Fibroblast of lung (primary cell): ENCODE measurements at places on chromosomes 5 and 9. TPM values are rescaled to one million over a fixed set of nuclear protein-coding genes. Genes with fewer than 3 reads are reported as not detected.

The WDR38 gene
- total RNA-seq, result not detected in 2 replicates

The PCDHGB5 gene
- 17.5 and 21.5 TPM in 2 replicates for total RNA-seq

The C9 gene
- total RNA-seq, result under 0.01 and 0.33 TPM in 2 replicates

The PTGR1 gene
- 74.2 and 126 TPM in 2 replicates for total RNA-seq

The AQP3 gene
- total RNA-seq, result 9.0 and 16.2 TPM in 2 replicates

The GNA14 gene
- total RNA-seq, result 0.26 and 0.50 TPM in 2 replicates

The BTNL3 gene
- total RNA-seq, result not detected in 2 replicates

The WNK2 gene
- total RNA-seq, result under 0.01 TPM in 1 of 2 replicates, not detected in the other

The SPINK4 gene
- not detected in 2 replicates for total RNA-seq

The LRRC19 gene
- not detected in 2 replicates for total RNA-seq

The LRRC14B gene
- not detected in 2 replicates for total RNA-seq

The NEUROG1 gene
- not detected in 2 replicates for total RNA-seq

The AK8 gene
- total RNA-seq, result 0.17 and 0.26 TPM in 2 replicates

DNA sequence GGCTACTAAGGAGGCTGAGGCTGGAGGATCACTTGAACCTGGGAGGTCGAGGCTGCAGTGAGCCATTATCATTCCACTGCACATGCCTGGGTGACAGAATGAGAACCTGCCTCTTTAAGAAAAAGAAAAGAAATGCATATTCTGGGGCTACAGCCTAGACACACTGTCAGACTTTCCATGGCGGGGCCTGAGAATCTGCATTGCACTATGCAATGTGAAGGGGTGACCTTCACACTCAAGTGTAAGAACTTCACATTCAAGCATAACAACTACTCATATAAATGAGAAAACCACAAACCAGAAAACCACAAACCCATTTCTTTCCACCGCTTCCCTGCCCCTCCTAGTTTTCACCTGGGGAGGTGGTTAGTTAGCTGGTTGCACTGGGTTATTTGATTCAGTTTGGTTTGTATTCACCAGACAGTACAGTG lies 18.0 kb upstream of the FBP2 start:
- no peaks in the 10 kb centered on the region for H3K4me1 ChIP-seq
- H3K27me3 ChIP-seq, result peaks cover 10% of the 10 kb centered on the region
- H3K36me3 ChIP-seq, result no peaks in the 10 kb centered on the region
- DNase-seq, result no peak

- no peaks in the 10 kb centered on the region for H3K4me1 ChIP-seq
- DNase-seq, result no peak
- H3K27ac ChIP-seq, result no peak overlapping the region
- H3K36me3 ChIP-seq, result no peaks in the 10 kb centered on the region
- no peak overlapping the region for H3K4me3 ChIP-seq
Observed at GRCh38 chr5:42813533-42813932, 1.8 kb upstream of the SELENOP start.

GRCh38 chr9:89508951-89509615 lies 11.2 kb upstream of the SEMA4D start:
- no peaks in the 10 kb centered on the region for H3K27me3 ChIP-seq
- no peak for DNase-seq
- no peak overlapping the region for H3K4me3 ChIP-seq
- H3K27ac ChIP-seq, result no peak overlapping the region
- H3K36me3 ChIP-seq, result no peaks in the 10 kb centered on the region

DNA sequence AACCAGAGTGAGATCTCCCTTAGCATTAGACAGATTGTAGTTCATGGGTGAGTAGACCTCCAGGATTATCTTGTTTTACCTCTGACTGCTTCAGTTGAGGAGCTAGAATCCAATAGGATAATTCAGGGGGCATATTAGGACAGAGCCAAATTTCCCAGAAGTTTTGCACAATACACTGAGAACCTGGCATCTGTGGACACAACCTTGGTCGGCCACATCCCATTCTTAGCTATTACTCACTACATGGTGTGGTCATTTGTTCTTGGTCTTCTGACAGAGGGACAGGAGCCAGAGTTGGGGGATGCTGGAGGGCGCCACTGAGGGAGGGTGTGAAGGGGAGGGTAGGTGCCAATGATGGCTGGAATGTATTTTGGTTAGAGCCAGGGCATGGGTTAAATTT lies 66.6 kb downstream of the NPR3 start:
- H3K4me3 ChIP-seq, result no peak overlapping the region
- no peaks in the 10 kb centered on the region for H3K27me3 ChIP-seq
- H3K27ac ChIP-seq, result no peak overlapping the region
- no peaks in the 10 kb centered on the region for H3K36me3 ChIP-seq
- peak; percentile 53 for DNase-seq

DNA sequence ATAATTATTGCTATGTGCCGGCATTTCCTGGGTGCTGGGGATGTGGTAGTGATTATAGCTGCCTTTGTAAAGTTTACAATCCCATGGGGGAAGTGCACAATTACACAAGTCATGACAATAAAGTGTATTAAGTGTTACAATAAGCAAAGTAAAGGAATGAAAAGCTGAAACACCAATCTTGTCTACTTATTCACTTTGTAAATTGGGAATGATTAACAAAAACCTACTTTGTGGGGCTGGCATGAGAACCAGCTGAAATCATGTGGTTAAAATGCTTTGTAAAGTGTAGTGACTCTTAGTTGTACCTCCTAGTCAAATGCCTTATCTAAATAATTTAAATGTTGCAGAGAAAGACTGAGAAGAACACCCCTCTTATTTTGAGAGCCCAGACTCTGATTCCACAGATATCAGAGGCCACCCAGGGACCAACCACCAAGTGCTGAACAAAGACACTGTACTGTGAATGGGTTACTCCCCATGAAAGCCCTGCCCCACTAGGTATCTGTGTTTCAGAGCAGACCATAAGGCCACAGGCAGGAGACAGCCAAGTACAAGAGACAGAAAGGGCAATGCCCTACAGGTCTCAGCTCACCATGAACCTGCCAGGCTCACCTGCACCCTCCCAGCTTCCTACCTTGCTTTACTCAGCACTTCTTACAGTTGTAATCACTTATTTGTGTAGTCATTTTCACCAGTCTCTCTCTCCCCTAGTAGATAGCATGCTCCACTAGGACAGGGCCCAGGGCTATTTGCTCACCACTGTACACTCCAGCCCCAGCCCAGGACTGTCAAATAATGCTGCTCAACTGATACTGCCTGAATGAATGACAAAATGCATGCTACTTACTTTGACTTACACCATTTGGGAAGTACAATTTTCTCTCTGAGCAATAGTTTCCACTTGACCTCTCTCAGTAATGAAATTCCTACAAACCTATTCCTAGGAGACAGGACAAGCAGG lies 101.6 kb upstream of the APC start:
- no peak overlapping the region for H3K27ac ChIP-seq
- H3K4me1 ChIP-seq, result no peaks in the 10 kb centered on the region
- H3K27me3 ChIP-seq, result no peaks in the 10 kb centered on the region
- no peak overlapping the region for H3K4me3 ChIP-seq

DNA sequence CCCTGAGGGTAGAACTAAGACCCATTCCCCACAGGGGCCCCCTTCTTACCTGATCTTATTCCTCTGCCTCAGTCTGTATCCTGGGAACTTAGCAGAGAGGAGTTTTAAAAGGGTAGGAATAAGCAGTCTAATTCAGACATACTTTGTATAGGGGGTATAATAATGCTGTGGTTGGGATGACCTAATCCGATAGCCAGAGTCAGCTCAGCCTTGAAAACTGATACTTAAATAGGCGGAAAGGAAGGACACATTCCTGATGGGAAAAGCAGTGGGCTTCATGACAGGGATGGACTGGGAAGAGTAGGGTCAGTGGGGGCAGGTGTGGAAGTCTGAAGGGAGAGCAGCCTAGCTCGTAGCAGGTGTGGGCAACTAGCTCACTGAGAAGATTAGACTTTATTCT lies 52.2 kb upstream of the TESK1 start:
- no peak overlapping the region for H3K27ac ChIP-seq
- H3K27me3 ChIP-seq, result no peaks in the 10 kb centered on the region

DNA sequence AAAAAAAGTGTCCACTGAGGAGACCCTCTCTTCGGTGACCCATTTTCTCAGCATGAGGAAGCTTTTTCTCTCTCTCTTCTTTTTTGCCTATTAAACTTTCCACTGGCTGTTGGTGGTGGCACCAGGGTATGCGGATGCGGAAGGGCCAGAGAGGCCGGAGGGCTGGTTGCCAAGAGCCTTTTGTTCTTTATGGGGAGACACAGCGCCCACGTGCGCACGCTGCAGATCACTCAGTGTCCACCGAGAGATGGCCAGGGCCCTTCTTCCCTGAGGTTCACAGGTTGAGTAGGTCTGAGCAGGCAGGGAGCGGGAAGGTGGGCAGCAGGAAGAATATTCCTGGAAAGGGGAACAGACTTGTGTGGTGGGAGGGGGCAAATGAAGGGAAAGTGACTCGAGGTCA lies 69.1 kb downstream of the STK10 start:
- H3K27me3 ChIP-seq, result no peaks in the 10 kb centered on the region
- H3K4me1 ChIP-seq, result peaks cover 2% of the 10 kb centered on the region
- H3K36me3 ChIP-seq, result peaks cover 4% of the 10 kb centered on the region
- no peak overlapping the region for H3K27ac ChIP-seq
- no peak overlapping the region for H3K4me3 ChIP-seq
- DNase-seq, result no peak

DNA sequence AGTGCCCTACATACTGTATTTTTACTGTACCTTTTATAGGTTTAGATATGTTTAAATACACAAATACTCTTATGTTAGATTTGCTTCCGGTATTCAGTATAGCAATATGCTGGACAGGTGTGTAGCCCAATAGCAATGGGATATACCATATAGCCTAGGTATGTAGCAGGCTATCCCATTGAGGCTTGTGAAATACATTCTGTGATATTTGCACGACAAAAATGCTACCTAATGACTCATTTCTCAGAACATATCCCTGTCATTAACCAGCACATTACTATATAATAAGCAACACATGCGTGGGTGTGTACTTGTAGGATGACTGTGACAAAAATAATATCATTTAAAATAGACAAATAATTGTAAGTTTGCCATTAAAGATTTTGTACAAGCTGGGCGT lies 208.8 kb downstream of the MRPS30 start:
- H3K36me3 ChIP-seq, result no peaks in the 10 kb centered on the region
- no peak overlapping the region for H3K27ac ChIP-seq

- H3K36me3 ChIP-seq, result no peaks in the 10 kb centered on the region
- H3K4me1 ChIP-seq, result no peaks in the 10 kb centered on the region
- H3K27ac ChIP-seq, result no peak overlapping the region
- no peak overlapping the region for H3K4me3 ChIP-seq
Observed at GRCh38 chr5:125277494-125278154, 531.2 kb upstream of the ZNF608 start.

- no peak overlapping the region for H3K4me3 ChIP-seq
- H3K27ac ChIP-seq, result peak overlapping the region; percentile 83
- no peaks in the 10 kb centered on the region for H3K36me3 ChIP-seq
- no peaks in the 10 kb centered on the region for H3K27me3 ChIP-seq
- H3K4me1 ChIP-seq, result peaks cover 6% of the 10 kb centered on the region
Observed at GRCh38 chr5:141603923-141604717, 14.7 kb downstream of the DIAPH1 start.

- no peaks in the 10 kb centered on the region for H3K27me3 ChIP-seq
- no peaks in the 10 kb centered on the region for H3K4me1 ChIP-seq
- no peak overlapping the region for H3K4me3 ChIP-seq
- no peaks in the 10 kb centered on the region for H3K36me3 ChIP-seq
Observed at GRCh38 chr5:45532826-45533624, 163.2 kb downstream of the HCN1 start.

GRCh38 chr5:93599001-93599379 lies 16.0 kb downstream of the NR2F1 start:
- peak overlapping the region; percentile 91 for H3K27ac ChIP-seq
- H3K36me3 ChIP-seq, result peaks cover 3% of the 10 kb centered on the region
- H3K4me1 ChIP-seq, result peaks cover 24% of the 10 kb centered on the region
- DNase-seq, result no peak
- peak overlapping the region; percentile 31 for H3K4me3 ChIP-seq
- no peaks in the 10 kb centered on the region for H3K27me3 ChIP-seq

- no peaks in the 10 kb centered on the region for H3K27me3 ChIP-seq
- no peaks in the 10 kb centered on the region for H3K36me3 ChIP-seq
- no peak overlapping the region for H3K4me3 ChIP-seq
- no peak overlapping the region for H3K27ac ChIP-seq
- H3K4me1 ChIP-seq, result no peaks in the 10 kb centered on the region
- DNase-seq, result peak; percentile 76
Observed at GRCh38 chr5:171571663-171572062, 152.2 kb downstream of the FGF18 start.

- no peaks in the 10 kb centered on the region for H3K36me3 ChIP-seq
- H3K27me3 ChIP-seq, result no peaks in the 10 kb centered on the region
- no peak overlapping the region for H3K27ac ChIP-seq
- DNase-seq, result no peak
- no peak overlapping the region for H3K4me3 ChIP-seq
Observed at GRCh38 chr5:118506217-118506852, 482.0 kb downstream of the DTWD2 start.

GRCh38 chr5:128537221-128537999 lies 635 bp downstream of the FBN2 start:
- H3K4me1 ChIP-seq, result no peaks in the 10 kb centered on the region
- no peaks in the 10 kb centered on the region for H3K27me3 ChIP-seq
- DNase-seq, result peak; percentile 64
- H3K27ac ChIP-seq, result no peak overlapping the region
- H3K36me3 ChIP-seq, result no peaks in the 10 kb centered on the region
- H3K4me3 ChIP-seq, result peak overlapping the region; percentile 72

DNA sequence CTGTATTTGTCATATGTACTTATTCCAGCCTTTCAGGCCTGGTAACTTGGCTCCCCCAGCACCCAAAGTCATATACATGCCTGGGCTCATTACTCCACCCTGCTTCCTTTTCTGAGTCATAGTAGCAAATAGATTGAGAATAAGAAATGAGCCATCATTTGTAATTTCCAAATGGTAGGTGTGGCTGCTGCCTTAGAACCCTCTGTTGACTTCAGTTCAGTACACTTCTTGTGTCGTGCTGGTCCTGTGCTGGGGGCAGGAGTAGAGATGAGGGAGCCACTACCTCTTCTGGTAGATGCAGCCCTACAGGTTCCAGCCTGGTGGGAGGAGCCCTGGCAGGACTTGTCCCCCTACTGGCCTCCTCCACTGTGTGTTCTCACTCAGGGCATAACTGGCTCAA lies 11.1 kb downstream of the GM2A start:
- peak overlapping the region; percentile 41 for H3K27ac ChIP-seq

DNA sequence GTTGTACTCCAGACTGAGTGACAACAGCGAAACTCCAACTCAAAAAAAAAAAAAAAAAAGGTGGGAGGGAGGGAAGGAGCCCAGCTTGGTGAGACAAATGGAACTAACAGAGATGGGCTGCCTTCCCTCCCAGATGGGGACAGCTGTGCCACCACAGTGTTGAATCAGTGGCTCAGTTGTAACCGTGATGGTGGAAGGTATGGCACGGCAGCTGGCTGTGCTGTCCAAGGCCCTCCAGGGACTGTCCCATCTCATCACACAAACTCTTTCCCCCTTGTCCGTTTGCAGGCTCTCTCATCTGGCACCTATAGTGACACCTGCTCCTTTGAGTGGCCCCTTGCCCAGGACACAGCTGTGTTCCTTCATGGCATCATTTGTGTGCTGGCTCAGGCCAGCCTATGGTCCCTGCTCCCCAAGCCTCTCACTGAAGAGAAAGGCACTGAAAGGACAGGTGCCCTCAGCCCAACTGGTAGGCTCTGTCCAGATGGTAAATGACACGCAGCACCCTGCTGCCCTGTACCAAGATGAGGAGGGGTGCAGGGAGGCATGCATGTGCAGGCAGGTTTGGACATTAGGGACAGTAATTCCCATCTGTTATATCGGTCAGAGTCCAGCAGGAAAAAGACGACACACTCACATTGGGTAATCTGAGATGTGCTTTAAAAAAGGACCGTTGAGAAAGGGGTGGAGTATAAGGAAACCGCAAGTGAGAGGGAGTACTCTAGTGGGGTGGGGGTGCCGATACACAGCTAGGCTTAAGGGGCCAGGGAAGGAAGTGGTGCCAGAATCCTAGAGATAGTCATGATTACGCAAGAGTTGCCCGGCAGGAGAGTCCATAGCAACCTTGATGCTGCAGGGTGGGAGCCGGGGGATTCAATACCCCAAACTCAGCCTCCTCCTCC lies 4.3 kb downstream of the SMIM33 start:
- H3K4me1 ChIP-seq, result peaks cover 11% of the 10 kb centered on the region
- peak overlapping the region; percentile 19 for H3K27ac ChIP-seq
- no peak overlapping the region for H3K4me3 ChIP-seq
- H3K36me3 ChIP-seq, result peaks cover 15% of the 10 kb centered on the region
